ENCODE measurements at places on chromosomes 6 and 20. TPM values are rescaled to one million over a fixed set of nuclear protein-coding genes. Genes with fewer than 3 reads are reported as not detected.

DNA sequence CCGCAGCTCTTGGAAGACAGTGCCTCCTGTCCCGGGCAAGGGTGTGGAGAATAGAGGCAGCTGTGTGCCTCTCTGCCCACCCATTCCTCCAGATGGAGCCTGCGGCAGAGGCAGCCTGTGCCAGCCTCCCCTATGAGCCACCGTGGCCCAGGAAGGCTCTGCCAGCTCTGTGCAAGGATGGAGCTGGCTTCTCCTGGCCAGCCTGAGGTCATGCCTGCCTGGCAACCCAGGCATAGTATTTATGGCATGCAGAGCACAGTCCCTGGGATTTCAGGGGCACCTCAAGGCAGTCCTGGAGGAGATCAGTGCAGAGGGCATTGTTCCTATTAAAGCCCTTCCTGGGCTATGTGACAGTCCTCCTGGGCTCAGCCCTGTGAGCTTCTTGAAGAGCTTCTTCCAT lies 1.5 kb downstream of the EPB41L1 start:
- no peak overlapping the region for H3K27ac ChIP-seq
- peaks cover 20% of the 10 kb centered on the region for H3K27me3 ChIP-seq
- peaks cover 4% of the 10 kb centered on the region for H3K4me1 ChIP-seq
- no peak for DNase-seq
- H3K36me3 ChIP-seq: no peaks in the 10 kb centered on the region

PIGU gene
- total RNA-seq: 18.8 TPM

DNA sequence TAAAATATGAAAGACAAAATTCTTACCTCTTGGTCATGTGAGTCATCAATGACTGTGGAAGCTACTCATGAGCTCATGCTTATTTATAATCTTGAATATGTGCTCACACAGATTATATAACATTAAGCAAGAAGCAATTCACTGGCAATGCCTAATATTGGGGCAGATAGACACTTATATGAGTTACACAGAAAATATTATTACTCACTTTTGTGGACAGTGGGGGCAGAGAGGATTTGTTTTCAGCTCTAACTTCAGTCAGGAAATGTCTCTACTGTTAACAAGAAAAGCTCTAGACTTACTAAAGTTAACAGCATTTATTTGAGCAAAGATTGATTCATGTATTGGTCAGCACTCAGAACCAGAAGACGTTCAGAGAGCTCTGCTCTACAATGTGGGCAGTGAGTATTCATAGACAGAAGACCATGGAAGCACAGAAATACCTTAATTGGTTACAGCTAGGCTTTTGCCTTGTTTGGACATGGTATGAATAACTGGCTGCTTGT lies 85.8 kb upstream of the AHI1 start:
- H3K4me1 ChIP-seq: peaks cover 16% of the 10 kb centered on the region
- DNase-seq: no peak
- no peaks in the 10 kb centered on the region for H3K36me3 ChIP-seq
- no peak overlapping the region for H3K27ac ChIP-seq
- H3K27me3 ChIP-seq: no peaks in the 10 kb centered on the region

DNA sequence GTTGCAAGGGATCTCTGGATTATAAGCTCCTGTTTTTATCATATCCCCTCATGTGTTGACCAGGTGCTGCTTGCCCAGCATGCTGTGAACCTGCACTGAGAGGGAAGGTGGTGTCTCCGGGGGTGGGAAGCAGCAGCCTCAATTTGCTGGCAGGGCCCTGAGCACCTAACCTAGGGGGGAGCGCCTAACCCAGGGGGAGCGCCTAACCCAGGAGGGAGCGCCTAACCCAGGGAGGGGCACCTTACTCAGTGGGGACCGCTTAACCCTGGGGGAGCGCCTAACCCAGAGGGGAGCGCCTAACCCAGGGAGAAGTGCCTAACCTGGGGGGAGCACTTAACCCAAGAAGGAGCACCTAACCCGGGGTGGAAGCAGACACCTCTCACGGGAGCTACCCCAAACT lies 83.3 kb upstream of the QKI start:
- no peaks in the 10 kb centered on the region for H3K4me1 ChIP-seq
- peaks cover 4% of the 10 kb centered on the region for H3K27me3 ChIP-seq
- H3K4me3 ChIP-seq: no peak overlapping the region

RNF182 gene
- not detected for total RNA-seq

HLA-G gene
- not detected for total RNA-seq

DNA sequence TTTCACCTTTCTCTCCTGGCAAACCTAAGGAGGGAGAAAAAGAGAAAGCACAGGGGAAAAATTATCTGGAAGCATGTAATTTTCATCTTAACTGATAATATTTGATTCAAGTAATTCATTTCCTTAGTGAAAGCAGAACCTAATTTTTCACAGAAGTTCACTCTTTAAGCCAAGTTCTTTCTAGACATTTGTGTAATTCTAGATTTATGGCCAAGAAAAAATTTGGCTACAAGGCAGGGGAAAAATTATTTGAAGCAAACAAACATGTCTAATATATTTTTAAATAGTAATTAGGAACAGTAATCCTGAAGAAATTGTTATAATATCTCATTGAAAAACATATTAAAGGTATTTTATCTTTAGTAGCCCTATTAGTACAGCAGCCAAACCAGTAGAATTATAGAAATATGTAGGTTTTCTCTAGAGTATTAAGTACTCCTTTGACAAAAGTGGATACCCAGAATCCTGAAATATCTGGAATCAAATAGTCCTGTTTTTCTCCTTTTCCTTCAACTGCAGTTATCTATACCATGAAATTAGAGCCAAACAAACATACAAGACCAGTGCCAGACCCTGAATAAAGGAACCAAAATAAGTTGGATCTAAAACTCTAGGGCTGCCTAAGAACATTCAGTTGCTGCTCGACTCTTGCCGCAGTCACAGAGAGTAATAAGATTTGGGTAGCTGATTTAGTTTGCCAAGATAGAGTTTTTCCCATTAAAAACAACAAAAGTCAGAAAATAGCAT lies 116.5 kb downstream of the COL12A1 start:
- H3K27me3 ChIP-seq: peaks cover 15% of the 10 kb centered on the region
- no peak for DNase-seq
- H3K4me1 ChIP-seq: peaks cover 7% of the 10 kb centered on the region
- no peak overlapping the region for H3K4me3 ChIP-seq

- H3K4me3 ChIP-seq: no peak overlapping the region
- no peaks in the 10 kb centered on the region for H3K27me3 ChIP-seq
- H3K36me3 ChIP-seq: peaks cover 9% of the 10 kb centered on the region
- no peak overlapping the region for H3K27ac ChIP-seq
Observed at GRCh38 chr20:53425941-53426340, 167.7 kb downstream of the ZNF217 start.

- no peak for DNase-seq
- no peak overlapping the region for H3K4me3 ChIP-seq
- peaks cover 8% of the 10 kb centered on the region for H3K4me1 ChIP-seq
- no peak overlapping the region for H3K27ac ChIP-seq
- H3K27me3 ChIP-seq: no peaks in the 10 kb centered on the region
Observed at GRCh38 chr6:143034689-143035334, 25.9 kb upstream of the AIG1 start.

GRCh38 chr6:70059039-70059719 lies 192.8 kb downstream of the COL19A1 start:
- no peak overlapping the region for H3K27ac ChIP-seq
- no peak overlapping the region for H3K4me3 ChIP-seq
- H3K27me3 ChIP-seq: peaks cover 2% of the 10 kb centered on the region
- no peaks in the 10 kb centered on the region for H3K36me3 ChIP-seq

GRCh38 chr6:56507517-56507916 lies 135.2 kb downstream of the DST start:
- H3K4me3 ChIP-seq: no peak overlapping the region
- no peaks in the 10 kb centered on the region for H3K27me3 ChIP-seq
- H3K27ac ChIP-seq: no peak overlapping the region
- no peak for DNase-seq

DUSP15 gene
- not detected for total RNA-seq

GRCh38 chr6:70107852-70108629 lies 194.8 kb downstream of the COL9A1 start:
- no peaks in the 10 kb centered on the region for H3K36me3 ChIP-seq
- no peak for DNase-seq
- no peak overlapping the region for H3K27ac ChIP-seq
- H3K4me1 ChIP-seq: no peaks in the 10 kb centered on the region
- no peak overlapping the region for H3K4me3 ChIP-seq
- peaks cover 14% of the 10 kb centered on the region for H3K27me3 ChIP-seq

- DNase-seq: no peak
- no peak overlapping the region for H3K4me3 ChIP-seq
- H3K27me3 ChIP-seq: no peaks in the 10 kb centered on the region
- H3K4me1 ChIP-seq: peaks cover 20% of the 10 kb centered on the region
- H3K27ac ChIP-seq: no peak overlapping the region
Observed at GRCh38 chr6:136717716-136717990, 74.6 kb downstream of the MAP3K5 start.
